ENCODE measurements at places on chromosomes 13 and 19.

DNA sequence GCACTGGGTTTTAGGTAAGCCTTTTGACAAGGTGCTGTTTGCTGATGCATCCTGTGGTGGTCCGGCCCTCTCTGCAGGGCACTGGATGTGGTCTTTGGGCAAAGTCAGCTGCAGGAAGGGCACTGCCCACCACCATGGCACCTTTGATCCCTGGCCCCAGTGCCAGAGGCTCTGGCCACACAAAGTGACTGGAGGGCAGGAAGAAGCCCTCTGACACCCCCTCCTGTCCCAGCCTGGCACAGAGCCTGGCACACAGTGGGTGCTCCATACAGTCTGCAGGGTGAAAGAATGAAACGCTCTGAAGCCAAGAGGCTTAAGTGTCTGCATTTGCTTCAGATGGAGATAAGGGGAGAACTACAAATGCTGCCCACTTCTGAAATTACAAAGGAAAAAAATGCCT lies 47.6 kb upstream of the CNMD start:
- no peak for DNase-seq

DNA sequence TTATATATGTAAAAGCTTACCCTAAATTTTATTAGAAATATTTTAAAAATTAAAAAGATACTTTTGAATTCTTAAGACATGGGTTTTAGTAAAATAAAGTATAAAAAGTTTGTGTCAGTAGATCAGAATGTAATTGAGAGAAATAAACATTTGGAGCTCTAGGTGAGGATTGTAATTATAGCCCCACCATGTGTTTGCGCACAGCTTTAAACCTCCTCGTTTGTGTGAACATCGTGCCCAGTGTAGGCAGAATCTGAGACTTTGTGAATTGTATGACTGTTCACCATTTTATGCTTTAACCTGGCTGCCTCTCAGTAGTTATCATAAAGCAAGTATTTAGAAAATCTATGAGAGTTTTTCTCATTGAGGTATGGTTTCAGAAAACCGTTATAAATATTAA lies 29.1 kb downstream of the CUL4A start:
- no peak for DNase-seq

DNA sequence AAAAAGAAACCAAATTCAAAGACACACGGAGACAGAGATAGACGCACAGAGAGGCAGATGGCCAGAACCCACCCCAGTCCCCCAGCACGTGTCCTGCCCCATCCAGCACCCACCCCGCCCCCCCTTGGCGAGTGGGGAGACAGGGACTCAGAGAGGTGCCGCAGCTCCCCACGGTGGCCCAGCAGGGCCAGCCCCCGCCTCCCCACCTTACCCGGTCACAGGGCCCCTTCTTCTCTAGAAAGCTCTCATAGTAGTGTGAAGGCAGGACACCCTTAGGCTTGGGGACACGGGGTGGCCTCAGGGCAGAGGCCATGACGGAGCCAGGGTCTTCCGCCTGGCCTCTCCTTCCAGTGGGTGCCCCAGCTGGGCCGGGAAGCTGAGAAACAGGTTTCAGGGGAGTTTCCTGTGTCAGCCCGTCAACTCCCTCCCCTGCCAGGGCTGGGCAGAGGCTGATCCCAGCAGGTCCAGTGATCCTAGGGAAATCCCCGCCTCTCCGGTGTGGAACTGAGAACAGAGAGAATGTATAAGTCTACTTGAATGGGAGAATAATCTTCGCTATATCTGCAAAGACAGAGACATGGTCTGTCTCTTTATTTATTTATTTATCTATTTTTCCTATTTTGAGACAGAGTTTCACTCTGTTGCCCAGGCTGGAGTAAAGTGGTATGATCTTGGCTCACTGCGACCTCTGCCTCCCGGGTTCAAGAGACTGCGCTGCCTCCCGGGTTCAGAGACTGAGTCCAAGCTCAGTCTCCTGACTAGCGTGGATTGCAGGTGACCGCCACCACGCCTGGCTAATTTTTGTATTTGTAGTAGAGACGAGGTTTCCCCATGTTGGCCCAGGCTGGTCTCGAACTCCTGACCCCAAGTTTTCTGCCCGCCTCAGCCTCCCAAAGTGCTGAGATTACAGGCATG lies at the start of gene STAP2:
TSS of gene STAP2 (minus strand) at position 387 of the 915 bp plus-strand sequence. CDS start at position 313, 74 bp downstream.
- DNase-seq, result no peak

DNA sequence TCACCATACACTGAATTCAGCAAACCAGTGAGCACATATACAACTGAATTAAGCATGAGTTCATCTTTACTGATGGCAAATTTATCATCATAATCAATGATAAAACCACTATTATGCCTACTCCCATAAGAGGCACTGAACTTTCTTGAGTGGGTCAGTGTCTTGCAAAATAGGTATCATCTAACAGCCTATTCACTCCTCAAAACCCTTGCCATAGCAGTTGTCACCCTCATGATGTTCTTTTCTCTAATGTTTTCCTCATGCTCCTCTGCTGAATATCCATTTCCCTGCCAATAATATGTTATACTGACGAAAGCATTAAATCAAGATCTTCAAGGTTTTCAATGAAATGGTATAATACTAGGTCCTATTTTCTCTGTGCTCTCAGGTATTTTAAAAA lies 5.6 kb downstream of the ARGLU1 start:
- DNase-seq, result no peak

DNA sequence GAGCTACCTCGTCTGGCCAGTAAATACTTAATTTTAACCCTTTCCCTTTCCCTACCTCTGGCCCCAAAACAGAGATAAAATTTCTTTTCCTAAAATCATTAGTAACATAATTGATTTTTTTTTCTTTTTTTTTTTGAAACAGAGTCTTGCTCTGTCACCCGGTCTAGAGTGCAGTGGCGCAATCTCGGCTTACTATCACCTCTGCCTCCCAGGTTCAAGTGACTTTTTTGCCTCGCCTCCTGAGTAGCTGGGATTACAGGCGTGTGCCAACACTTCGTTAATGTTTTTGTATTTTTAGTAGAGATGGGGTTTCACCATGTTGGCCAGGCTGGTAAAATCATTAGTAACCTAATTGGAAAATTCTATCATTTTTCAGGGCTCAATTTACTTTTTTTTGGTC lies 10.4 kb upstream of the TRIM13 start:
- no peak for DNase-seq
